ENCODE measurements at places on chromosomes 11 and 22.

GRCh38 chr11:130671801-130672700 lies 223.6 kb downstream of the ADAMTS15 start:
- DNase-seq, result no peak

DNA sequence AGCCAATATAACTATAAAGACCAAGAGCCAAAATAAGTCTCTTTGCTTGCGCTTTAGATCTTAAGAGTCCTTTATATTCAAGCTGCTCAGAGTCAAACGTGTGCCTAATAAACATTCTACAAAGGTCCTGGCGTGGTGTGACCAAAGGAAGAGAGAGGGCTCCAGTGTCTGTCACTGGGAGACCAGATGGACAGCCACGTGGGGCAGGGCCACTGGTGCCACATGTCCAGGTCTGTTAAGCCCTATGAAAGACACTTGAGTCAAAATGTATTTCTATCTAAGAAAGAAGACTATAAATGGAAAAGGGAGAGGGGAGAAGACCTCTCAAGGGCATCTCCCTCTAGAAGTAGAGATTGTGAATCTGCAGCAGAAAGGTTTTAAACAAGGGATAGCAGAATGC lies 32.2 kb upstream of the EHF start:
- DNase-seq, result no peak

- no peak for DNase-seq
These were observed 107.0 kb upstream of the PITPNB start for GRCh38 chr22:28025866-28026575.

DNA sequence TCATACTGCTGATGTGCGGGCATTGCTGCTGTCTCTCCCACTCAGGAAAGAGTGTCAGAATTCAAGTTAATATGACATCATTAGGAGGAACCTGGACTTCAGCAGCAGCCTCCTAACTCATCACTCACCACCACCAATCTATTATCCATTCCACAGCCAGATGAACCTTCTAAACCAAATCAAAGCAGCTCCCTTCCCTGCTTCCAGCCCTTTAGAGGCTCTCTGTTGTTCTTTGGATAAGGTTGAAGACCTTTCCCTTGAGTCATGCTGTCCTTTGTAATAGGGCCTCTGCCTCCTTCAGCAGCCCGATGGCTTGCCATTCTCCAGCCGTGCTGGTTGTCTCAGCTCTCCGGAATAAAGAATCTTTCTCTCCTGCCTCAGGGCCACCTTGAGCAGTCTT lies 301.3 kb downstream of the DDX10 start:
- DNase-seq, result no peak

DNA sequence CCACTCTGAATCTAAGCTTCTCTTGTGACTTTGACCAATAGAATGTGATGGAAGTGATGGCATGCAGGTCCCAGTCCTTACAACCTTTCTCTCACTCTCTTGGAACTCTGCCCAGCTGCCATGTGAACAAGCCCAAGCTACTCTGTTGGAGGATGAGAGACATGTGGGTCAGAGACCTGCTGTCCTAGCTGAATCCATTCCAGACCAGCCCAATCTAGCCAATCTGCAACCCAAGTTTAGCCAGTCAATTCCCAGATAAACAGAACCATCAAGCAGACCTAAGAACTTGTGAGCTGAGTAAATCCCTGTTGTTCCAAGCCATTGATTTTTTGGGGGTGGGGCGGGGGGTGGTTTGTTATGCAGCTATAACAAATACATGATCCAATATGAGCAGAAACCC lies 69.2 kb upstream of the GRK3 start:
- DNase-seq, result no peak

- no peak for DNase-seq
These were observed 150.8 kb upstream of the TIMP3 start for GRCh38 chr22:32650553-32651345.

All from immature natural killer cell (primary cell).